ENCODE measurements at places on chromosomes 11 and 22.

DNA sequence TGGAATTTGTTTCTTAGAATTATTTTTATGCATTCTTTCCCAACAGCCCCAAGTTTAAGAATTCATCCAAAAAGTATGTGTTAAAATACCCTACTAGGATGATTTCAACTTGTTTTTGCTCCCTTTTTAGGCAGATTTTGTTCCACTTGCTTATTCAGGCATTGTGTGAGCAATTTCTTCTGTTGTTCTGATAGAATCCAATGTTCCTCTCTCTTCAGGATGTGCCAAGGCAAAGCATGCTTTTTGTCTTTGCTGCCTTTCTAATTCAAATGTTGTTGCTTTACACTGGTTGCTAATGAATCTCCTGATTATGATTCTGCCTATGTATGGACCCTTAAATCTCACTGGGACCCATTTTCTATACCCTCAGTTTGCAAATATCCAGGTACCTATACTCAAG lies 131.2 kb upstream of the ARHGAP42 start:
- DNase-seq = no peak

DNA sequence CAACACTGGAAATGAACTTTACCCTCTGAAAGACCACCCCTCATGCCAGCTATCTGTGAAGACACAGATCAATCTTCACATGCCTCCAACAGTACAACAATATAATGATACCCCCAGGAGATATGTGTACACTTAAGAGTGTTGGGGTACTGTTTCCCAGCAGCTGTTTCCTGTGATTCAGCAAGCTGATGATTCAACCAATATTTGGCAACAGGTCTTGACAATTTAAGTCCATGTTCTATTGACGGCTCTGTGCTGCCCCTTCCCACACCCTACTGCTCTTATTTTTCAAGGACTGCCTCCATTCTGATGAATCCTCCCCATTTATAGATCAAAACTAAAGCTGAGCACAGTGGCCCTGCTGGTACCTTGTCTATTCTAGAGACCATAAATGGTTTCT lies 6.6 kb downstream of the SNX19 start:
- DNase-seq = no peak

DNA sequence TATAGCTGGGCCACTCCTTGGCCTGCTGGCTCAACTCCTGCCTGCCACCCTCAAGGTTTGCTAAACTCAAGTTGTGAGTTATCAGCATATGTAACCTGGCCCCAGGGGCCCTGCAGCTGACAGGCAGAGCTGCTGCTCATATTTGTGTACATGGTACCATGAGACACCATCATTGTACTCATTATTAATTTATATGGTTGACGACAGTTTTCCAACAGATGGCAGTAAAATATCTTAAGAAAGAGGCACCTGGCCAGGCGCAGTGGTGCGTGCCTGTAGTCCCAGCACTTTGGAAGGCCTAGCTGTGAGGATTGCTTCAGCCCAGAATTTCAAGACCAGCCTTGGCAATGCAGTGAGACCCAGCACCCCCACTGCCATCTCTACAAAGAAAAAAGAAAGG lies 11.4 kb upstream of the DENND5A start:
- DNase-seq = no peak

GRCh38 chr22:42912059-42912458 lies 55.0 kb upstream of the ARFGAP3 start:
- no peak for DNase-seq

DNA sequence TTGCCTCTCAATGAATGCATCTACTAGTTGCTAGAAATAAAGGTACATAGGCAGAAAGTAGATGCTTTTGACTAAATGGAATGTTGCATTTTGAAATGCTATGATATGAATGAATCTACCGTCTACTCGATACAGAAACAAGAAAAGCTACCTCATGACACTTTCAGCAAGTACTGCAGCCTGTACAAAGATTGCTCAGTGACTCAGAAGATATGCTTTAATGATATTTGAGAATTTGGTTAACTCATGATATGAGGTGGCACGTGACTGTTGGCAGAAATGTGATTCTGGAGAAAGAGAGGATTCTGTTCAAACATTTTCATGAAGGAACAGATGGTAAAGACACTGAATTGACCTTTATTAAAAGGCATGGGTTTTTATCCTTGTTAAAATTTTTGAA lies 76.0 kb downstream of the HSD17B12 start:
- DNase-seq = no peak

GRCh38 chr11:24515632-24516031 lies 18.8 kb downstream of the LUZP2 start:
- no peak for DNase-seq

DNA sequence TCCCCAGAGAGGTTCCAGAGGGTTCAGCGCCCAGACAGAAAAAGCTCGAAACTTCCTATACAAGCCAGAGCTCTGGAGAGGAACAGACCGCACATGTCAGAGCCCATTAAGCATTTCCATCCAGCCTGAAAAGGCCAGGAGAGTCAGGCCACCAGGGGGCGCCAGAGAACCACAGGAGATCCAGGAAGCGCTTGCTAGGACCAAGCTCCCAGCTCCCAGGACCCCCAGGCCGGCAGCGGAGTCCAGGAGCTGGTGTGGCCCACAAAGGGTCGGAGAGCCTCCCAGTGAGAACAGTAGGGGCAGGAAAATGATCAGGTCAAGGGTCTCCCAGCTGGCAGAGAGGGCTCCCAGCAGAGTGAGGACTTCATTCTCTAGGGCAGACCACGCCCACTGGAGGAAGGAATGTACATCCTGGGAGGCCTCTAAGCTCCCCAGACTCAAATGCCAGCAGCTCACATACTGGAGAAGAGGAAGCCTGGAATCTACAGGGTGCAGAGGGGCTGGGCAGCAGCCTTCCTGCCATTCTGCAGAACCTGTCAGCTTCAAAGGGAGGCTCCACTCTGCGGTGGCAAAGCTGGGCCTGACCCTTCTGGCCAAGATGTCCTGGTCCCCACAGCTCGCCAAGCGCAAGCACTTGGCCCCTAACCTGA lies 2.1 kb upstream of the MEI1 start:
- peak; percentile 96 for DNase-seq

GRCh38 chr11:17244046-17244445 lies 32.5 kb upstream of the NUCB2 start:
- DNase-seq = no peak

GRCh38 chr11:110526323-110526722 lies 96.6 kb downstream of the FDX1 start:
- no peak for DNase-seq

DNA sequence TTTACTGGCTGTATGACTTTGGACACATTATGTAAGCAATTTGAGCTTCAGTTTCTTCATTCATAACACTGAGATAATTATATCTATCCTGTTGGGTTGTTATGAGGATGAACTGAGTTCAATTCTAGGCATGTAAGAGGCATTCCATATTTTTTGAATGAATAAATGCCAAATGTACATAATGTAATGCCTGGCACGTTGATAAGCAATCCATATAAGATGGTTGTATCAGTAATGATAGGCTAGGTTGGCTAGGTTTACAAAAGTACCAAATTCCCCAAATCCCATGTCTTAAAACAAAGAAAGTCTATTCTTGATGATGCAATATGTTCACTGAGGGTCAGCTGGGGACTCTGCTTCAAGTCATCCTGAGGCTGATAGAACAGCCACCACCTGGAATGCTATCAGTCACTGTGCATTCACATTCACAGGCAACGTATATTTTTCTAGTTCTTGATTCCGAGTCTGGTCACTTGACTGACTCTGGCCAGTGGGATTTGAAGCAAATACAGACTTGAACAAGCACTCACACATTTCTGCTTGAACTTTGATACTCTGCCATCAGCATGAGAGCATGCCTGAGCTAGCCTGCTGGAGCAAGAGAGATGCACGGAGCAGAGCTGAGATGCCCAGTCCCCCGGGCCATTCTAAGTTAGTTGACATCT lies 104.0 kb upstream of the TIMP3 start:
- DNase-seq = no peak

DNA sequence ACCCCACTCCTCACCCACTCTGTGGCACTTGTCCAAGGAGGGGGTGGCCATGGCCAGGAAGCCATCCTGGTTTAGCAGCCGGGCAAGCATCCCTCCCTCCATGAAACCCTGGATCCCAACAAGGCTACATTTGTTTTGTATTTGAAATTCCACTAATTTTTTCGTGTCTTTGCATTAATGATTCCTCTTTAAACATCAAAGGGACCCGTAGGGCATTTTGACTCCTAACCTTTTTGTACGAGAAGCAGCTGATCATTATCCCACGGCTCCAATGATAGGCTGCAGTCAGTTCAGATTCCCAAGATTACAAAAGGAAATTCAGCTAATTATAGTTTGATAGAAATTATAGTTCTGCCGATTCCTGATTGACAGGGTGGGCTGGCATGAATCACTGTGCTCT lies 10.7 kb downstream of the MYEOV start:
- no peak for DNase-seq

DNA sequence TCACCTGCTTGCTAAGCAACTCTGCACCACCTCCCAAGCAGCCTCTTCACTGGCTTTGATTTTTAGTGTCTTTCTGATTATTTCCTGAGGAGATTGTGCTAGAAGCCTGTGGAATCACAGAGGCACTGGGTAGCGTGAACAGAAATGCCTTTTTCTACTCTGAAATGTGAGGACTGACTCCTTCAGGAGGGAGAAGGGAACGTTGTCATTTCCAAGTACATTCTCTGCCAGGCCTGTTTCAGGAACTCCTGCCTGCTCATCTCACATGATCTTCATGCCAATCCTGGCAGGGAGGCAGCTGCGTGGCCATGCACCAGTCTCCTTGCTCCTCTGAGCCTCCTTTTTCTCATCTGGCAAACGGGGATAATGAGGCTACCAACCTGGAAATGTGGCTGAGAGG lies 49.8 kb upstream of the PRDM11 start:
- DNase-seq = no peak

DNA sequence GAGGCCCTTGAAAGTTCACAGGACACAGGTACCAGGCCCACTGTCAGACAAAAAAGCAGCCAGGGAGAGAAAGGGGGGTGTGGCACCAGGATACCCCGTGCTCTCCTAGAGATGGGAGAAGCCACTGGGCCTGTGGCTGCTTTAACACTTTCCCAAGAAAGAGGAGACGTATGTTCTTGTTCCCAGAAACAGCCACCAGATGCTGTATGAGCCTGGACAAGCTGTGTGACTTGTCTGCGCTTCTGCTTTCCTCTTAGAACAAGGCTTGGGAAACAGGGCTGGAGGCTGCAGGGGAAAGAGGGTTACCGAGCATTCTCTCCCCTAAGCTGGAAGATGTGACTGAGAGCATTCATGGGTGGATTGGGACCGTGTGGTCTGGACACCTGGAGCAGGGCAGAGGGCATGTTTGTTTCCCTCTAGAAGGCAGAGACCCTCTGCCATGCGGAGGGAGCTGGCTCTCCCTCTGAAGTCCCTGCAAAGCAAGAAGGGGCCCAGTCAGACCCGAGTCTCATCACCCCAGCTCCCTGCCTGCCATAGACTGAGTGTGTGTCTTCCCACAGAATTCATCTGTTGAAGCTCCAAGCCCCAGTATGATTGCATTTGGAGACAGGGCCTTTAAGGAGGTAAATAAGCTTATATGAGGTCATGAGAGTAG lies 74.1 kb downstream of the TRIM29 start:
- no peak for DNase-seq

DNA sequence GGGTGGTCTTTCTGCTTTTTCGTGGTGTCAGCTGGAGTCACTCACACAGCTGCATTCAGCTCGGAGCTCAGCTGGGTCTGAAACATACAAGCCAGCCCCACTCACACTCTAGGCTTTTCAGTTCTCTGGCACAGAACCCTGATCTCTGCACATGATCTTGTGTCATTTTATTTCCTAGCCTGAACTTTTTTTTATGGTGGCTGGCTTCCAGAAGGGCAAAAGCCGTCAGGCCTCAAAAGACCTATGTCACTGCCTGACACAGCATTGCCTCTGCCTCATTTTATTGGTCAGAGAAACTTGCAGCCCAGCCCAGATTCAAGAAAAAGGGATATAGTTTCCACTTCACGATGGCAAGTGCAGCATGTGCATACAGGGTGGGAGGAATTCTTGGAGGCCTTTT lies 117.8 kb downstream of the NTM start:
- no peak for DNase-seq

DNA sequence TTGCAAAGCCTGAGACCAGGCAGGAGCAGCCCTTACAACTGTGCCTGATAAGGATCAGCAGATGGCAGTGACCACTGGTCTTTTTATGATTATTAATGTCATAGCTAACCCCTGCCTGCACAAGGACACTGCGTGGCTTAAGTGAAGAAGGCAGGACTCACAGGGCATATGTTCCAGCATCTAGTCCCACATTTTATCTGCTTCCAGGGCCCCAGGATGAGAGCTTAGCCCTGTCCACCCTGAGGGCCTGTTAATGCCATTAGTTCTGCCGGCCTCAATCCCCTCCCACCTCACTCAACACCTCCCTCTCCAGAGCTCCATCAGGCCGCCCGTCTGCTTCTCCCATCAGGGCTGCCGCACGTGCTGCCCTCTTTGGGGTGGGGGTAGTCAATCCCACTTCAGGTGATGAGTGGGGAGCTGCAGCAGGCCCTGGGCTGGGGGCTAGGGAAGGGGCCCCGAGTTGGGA lies 33.1 kb upstream of the TSPAN18 start:
- no peak for DNase-seq

DNA sequence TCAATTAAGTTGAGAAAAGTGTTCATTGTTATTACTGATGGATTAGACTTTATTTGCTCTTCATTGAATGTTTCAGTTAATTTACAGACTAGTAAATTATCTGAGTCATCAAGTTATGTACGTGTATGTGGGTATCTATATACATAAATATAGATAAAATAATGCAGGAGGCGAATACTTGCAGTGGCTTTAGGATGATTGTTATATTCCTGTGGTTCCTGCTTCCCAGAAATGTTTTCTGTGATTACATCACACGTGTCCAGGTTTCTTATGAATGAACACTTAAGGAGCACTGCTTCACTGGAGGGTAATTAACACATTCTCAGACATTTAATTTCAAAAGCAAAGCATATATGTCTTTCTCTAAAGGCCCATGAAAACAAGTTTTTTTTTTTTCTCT lies 28.4 kb downstream of the YAP1 start:
- no peak for DNase-seq

GRCh38 chr11:57049749-57050148 lies 61.0 kb downstream of the OR5AK2 start:
- no peak for DNase-seq

GRCh38 chr11:86047275-86047991 lies 21.5 kb downstream of the PICALM start:
- DNase-seq = no peak

DNA sequence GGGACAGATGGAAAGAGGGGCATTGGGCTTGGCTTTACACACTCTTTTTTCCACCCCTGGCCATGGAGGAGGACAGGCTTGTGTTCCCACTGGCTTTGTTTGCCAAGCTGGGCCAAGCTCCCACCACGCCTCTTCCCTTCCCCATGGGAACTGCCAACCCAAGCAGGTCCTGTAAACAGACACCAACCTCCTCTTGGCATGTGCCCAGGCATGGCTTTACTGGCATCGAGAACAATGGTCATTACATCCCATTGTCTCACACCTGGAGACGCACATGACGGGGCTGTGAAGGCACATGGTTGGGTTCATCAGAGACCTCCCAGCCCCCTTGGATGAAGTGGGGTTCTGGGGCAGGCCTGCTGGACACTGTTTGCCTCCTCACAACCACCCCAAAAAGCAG lies 11.7 kb downstream of the SEC14L3 start:
- no peak for DNase-seq

GRCh38 chr11:29263971-29264682 lies 752.7 kb downstream of the KCNA4 start:
- no peak for DNase-seq

- DNase-seq = no peak
Measured at GRCh38 chr22:50626850-50627641, 906 bp downstream of the ARSA start.

All from activated T-cell treated with anti-CD3 and anti-CD28 coated beads, Interleukin-2, amount 50 U/mL, for 4 hours (primary cell).